Stimulated activated CD4-positive, alpha-beta T cell treated with anti-CD3 and anti-CD28 coated beads, Interleukin-15, amount 100 ng/mL, for 1 hour (primary cell): ENCODE measurements at places on chromosomes 3 and 15.

DNA sequence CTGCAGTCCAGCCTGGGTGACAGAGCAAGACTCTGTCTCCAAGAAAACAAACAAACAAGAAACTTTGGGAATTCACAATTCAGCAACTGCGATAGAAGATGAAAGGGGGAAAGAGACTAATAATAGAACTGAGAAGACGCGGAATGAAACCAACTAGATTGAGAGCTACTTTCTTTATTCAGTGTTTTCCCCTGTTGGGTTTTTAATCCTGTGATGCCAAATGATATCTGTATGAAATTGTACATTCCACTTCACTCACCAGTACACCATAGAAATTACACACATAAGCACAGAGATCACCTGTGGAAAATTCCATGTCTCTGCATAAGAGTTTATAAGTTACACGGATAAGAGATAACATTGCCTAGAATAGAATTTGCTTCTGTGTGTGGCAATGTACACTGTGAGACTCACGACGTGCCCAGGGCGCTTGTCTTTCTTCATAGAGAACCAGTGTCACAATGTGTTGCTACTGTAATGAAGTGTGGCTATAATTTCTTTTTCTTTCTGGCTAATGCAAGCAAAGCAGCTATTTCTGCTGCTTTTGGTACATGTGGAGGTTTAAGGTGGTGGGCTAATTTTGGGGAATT, 17.7 kb upstream of the CHST2 start:
- DNase-seq = no peak

GRCh38 chr3:141430316-141430715, 56.5 kb upstream of the RASA2 start:
- DNase-seq = no peak

GRCh38 chr3:99645277-99646106, 7.1 kb downstream of the COL8A1 start:
- DNase-seq = no peak

DNA sequence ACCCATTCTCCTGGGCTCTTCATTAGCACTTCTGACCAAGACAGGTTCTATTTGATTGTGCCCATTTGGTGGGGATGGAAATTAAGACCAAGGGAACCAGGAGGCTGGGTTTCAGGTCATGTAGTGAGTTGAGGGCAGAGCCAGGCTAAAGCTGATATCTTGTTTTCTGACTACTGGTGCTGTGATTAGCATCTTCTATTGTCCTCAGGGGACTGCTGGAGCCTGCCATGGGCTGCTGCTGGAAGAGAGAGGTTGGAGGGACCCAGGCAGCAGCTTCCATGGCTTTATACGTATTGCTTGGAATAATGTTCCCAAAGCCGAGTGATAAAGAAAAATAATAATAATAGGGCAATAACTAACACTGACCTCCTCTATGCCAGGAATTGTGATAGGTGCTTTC, 211.4 kb upstream of the ROPN1 start:
- DNase-seq = no peak

DNA sequence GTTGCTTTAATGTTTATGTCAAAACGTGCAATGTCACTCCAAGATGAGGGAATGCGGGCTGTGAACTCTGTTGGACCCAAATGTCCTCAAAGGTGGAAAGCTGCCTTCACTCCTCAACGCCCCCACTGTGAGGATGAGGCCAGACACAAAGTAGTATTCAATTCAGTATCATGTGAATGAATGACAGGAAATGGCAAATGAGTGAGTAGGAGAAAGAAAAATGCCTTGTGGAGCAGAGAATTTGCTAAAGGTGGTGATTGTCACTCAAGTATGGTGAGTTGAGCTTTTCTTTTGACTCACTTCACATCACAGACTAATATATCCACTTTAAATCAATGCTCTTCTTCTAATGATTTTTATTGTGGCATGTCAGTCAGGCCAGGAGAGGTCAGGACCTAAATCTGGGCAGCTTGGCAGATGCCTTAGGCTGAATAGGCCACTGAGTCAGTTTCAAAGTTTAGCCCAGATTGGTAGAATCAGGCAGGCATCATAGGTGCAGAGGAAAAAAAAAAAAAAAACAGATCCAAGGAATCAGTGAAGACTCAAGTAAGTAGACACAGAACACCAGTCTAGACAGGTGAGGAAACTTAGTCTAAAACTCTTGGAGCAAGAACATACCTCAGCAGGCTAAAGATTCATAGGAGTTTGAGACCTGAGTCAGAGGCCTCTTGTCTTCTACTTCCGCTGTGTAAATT, 71.0 kb upstream of the ZBED2 start:
- DNase-seq = no peak

DNA sequence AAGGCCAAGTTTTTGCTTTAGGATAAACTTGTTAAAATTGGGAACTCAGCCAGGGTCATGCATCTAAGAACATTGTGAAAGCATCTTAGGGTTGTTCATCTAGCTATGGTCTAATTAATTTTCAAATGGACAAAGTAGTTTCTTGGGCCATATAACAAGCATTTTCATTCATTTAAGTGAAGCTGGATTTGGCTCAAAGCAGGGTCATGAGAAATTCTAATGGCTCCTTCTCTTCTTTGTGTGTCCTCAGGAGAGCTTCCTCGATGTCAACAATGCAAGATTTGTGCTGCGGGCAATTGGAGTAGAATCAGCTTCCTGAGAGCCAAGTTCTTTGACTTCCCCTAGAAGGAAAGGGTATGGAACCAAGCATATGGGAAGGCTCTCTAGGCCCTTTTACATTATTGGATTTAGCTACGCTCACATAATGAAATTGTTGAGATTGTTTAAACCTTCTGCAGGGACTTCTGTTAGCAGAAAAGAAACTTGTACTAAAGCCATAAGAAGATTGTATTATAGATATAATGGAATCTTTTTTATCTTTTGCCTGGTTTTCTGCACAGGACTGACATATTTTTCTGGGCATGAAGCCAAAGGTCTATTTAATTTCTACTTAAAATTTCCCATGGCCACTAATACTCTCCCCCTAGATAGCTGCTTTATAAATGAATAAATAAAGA, 1.8 kb upstream of the SAMMSON start:
- DNase-seq = no peak

DNA sequence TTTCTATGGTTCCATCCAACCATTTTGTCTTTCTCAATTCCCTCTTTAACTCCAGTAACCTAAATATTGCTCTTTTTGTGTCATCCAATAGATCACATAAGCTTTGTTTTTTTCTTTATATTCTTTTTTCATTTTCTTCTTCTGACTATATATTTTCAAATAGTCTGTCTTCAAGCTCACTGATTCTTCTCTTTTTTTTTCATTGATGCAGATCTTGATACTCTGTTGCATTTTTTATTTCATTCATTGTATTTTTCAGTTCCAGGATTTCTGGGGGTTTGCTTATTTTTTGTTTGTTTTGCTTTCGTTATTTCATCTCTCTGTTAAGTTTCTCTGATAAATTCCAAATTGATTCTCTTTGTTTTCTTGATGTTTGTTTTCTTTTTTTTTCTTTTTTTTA, 36.2 kb downstream of the CLDN1 start:
- DNase-seq = no peak

DNA sequence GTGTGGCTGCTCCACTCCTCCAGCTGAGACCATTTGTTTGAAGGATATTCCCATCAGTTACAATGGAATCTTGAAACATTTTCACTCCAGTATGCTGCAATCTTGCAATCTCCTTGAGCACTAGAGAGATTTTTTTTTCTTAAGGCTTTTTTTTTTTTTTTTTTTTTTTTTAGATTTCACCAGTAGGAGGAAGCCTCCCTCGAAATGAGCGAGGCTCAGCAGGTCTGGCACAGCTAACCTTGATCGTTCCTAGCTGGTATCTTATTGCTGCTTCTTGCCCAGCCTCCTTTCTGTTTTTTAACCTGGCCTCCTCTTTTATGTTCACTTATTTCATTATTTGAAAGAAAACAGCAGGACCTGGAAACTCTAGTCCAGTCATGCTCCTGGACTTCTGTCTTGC, 48.1 kb downstream of the RAP2B start:
- no peak for DNase-seq

- DNase-seq = no peak
These were observed 506.6 kb downstream of the EPHB1 start for GRCh38 chr3:135301670-135302069.

DNA sequence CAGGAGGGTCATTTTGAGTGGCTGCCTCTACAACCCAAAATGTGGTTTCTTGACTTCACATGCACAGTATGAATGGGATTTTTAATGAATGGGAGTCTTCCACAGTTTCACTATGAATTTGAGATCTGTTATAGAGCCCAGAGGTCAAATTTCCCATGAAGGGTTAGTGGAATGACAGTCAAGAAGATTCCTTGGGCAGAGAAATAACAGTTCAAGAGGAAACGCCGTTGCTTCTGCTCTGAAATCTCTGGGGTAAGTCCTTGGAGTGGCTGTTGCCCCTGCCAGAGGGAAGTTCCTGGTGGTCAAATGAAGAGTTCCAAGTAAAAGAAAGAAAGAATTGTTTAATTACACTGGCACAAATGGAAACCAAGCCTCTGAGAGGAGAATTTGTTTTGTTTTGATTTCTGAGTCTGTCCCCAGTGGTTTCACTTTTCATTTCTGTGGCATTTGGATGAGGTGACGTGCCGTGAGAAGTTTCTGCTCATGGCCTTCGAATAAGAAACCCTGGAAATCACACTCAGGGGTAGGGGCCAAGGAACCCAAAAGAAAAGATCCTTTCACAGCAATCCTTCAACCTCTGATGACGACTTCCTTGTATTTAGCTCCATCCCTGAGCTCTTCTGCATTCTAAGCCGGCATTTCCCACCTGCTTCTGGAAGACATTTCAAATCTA, 77.5 kb upstream of the IL12A start:
- no peak for DNase-seq

- no peak for DNase-seq
These were observed 2.3 kb downstream of the LRRC28 start for GRCh38 chr15:99253381-99254090.

DNA sequence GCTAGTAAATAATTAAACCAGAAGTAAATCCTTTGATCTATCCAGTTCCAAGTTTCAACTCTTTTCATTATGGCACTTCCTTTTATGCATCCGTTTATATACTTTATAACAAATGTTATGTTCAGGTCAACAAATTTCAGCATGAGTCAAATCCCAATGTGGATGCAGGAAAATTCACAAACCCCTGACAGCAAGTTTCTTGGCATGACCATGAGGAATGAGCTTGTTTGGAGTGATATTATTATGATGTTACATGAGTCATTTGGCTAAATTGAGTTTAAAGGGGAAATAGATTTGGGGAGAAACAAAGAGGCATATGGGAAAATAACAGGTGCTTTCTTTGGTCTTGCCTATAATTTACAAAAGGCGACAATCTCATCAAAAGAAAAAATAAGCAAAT, 32.1 kb upstream of the KCNMB2 start:
- DNase-seq = no peak

- DNase-seq = no peak
These were observed 337.5 kb upstream of the LMCD1 start for GRCh38 chr3:8164145-8164544.

- DNase-seq = no peak
These were observed 36.3 kb upstream of the SNX4 start for GRCh38 chr3:125556314-125556713.

- no peak for DNase-seq
These were observed 256.5 kb downstream of the THRB start for GRCh38 chr3:24237971-24238706.

DNA sequence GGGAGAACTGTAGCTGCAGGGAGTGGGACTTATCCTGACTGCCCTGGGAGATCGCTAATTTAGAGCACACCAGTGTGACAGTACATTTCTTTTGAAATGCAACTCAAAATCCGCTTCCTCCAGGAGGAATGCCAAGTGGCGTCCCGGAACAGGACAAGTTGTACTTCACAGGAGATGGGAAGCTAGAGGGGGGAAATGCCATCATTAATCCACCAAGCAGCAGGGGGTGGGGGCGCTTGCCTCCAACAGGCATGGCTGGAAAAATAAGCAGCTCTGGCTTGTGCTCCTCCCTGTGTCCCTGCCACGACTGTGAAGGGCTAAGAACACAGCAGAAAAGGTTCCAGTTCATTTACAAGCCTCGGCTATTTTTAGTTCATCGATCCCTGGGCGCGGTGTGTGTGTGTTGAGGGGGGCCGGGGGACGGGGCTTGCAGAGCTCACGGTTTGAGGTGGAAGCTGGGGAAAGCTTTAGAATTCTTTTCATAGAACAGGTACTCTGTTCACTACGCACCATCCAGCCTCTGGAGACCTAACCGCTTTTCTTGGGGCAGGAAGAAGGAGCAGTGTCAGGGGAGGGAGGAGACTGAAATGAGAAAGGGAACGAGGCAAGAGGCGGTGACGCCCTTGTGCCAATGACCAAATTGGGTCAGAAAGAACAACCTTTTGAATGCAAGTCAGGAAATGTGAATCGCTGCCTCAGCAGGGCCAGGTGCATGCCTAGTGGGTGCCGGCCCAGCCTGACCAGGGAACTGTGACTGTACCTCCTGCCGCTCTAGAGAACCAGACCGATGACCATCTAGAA, 51.8 kb upstream of the DGKG start:
- no peak for DNase-seq

- no peak for DNase-seq
These were observed 77.3 kb upstream of the MAGI1 start for GRCh38 chr3:66115858-66116654.

- no peak for DNase-seq
These were observed 82.6 kb downstream of the TGFBR2 start for GRCh38 chr3:30688776-30689641.

DNA sequence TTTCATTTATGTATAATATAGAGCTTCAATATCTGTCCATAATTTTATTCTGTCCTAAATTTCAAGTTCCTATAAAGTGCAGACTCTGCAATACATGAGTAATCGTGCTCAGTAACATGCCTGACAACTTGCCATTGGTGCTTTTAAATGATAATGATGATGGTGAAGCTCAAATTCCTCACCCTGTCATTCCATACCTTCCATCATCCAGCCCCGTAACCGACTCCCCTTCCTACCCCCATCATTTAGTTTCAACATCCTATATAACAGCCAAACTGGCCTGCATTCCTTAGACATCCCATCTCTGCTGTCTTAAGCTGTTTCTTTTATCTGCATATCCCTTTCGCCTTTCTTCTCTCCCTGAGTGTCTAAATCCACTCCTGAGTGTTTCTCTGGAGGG, 67.2 kb upstream of the DLG1 start:
- DNase-seq = no peak

DNA sequence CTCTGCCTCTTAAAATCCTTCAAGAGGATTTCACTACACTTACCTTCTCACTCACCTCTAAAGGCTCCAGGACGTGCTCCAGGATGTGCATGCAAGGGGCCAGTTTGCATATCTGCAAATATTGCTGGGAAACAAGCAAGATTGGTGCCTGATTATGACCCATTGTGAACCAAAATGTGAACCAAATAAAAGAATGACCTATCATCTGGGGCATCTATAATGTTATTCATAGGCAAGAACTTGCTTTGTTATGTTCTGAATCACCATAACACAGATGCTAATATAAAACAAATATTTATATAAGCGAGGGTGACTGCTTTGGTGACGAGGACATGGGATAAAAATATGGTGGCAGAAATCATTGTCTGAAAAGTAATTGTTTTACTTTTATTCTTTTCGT, 5.5 kb downstream of the IL12A start:
- no peak for DNase-seq
